ENCODE measurements at places on chromosomes 12 and 14.

- no peak for DNase-seq
Observed at GRCh38 chr12:3321881-3322280, 169.1 kb upstream of the PRMT8 start.

- no peak for DNase-seq
Observed at GRCh38 chr12:57726151-57726883, 12.2 kb downstream of the AGAP2 start.

- no peak for DNase-seq
Observed at GRCh38 chr14:81837304-81837703, 303.7 kb upstream of the SEL1L start.

GRCh38 chr12:60644076-60644475 lies 1048.2 kb downstream of the SLC16A7 start:
- no peak for DNase-seq

DNA sequence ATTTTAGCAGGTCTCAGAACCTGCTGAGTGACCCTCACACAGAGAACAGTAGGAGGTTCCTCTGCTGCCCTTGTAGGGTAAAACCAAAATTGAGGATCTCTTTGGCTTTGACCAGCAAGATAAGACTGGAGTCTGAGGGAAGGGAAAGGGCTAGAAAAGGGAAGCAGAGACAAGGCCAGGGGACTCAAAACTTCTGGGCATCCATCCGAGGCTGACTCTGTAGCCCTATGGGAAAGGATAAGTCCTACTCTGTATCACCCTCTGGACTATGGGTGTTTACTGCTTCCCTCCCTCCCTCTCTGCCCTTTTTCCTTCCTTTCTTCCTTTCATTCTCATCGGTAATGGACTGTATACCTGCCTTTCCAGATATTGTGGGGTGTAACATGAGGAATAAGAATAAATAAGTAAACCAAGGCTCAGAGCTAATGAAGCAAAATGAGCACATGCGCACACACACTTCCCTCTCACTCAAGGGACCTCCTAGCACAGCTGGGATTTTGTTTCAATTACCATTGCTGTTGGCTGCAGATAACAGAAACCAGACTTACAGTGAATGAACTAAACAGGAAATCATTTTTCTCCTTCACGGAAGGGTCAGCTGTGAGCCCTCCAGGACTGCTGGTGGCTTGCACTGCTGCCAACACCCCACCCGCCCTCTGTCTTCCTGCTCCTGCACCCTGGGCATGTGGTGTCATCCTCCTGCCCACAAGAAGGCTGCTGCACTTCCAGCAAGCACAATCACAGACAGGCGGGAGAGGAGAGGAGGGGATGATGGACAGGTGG lies 404.4 kb upstream of the CCDC196 start:
- DNase-seq = no peak

DNA sequence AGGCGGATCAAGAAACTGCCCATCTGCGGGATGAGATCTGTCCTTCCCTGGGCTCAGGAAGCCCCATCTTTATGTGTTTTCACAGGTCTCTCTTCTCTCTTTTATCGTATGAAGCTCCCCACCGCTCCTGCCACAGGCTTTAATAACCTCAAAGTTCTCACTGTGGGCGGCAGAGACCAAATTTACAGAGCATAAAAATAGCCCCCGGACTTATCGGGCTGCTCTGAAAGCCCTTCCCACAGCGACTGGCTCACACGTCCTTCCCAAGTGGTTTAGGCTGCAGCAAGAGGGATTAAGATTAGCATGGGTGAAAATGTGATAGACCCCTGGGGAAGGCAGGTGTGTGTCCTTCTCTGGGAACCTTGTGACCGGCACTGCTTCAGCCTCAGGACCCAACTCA lies 47.8 kb downstream of the TESC start:
- no peak for DNase-seq

GRCh38 chr14:105534586-105534985 lies 8.2 kb downstream of the TMEM121 start:
- no peak for DNase-seq

DNA sequence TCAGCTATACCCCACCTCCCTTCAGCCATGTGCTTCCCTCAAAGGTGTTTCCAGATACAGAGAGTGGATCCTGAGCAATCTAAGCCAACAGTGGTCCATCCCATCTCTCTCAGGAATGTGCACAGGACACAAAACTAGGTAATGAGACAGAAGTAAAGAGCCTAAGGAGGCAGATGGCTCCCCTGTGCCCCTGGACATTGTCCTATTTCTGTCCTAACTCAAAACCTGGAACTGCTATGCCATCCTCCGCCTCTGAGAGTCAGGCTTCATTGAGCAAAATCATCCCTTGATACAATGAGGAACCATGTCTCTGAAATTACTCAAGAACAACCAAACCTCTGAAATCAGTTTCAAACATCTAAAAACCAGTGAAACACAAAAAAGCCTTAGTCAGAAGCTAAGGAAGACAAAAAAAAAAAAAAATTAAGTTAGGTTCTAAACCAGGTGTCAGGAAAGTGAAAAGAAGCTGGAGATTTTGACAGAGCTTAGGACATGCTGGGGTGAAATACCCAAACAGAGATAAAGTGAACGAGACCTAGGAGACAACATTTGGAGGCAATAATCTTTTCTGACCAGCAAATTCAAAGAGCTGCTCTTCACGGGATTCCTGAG lies 200.3 kb upstream of the PLEKHG7 start:
- no peak for DNase-seq

DNA sequence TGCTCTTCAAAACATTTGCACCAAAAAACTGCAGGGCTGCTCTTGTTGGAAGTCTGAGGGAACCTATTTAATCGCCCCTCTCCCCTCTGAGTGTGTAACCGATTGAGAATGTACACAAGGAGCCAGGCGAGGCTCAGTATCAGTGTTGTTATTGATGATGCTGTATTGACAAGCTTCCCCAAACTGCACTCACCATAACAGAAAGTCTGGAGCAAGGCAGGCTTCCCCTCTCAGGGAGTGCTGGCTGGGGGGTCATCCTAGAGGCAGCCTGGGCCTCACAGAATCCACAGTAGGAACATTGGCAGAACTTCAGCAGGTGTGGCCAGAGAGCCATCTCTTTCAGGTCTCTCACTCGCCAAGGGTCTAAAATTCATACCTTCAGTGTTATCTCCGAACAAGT lies 58.1 kb upstream of the TUNAR start:
- no peak for DNase-seq

DNA sequence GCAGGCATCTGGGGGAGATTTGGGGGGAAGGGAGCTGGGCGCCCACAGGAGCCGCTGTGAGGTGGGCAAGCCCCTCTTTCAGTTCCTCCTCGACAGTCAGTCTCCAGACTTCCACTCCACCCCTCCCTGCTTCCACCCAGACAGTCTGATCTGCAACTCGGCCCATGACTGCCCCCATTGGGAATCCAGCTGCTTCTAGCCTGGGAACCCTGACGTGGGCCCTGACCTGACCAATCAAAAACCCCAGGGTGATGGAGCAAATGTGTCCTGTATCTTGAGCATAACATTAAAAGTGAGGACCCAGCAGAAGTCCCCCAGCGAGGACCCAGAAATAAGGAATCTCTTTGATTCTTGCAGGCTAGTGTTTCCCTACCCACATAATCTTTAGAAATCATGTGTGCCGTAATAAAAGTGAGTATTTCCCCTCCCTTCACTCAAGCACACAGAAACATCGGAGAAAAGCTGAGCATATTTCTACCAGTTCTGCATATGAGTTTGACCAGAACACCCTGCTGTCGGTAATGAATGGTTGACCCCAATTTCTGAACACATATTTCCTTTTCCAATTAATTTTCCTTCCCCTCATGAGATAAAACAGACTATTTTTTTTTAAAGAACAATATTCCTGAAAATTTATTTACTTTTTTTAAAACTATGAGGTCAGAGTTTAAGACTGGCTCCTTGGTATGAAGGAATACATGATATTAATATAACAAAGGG lies 6.4 kb downstream of the SSH1 start:
- DNase-seq = no peak

GRCh38 chr12:71158361-71158882 lies 623 bp upstream of the TSPAN8 start:
- DNase-seq = no peak

All from cortex of kidney (tissue), 1 donor.